ENCODE measurements at places on chromosomes 7 and 10.

DNA sequence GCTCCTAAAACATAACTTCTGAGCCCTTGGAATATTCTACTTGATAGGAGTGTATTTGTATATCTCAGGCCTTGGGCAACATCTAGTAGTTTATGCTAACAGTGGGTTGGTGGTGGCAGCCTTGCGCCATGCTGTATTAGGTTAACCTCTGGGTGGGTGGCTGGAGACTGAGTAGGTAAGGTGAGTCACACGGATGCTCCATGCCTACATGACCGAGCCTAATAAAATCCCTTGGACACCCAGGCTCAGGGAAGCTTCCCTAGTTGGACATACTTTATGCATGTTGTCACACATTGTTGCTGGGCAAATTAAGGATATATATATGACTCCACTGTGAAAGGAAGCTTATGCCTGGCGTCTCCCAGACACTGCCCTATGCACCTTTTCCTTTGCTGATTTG lies 6.0 kb upstream of the DAGLB start:
- DNase-seq, result no peak

GRCh38 chr7:72925546-72926120 lies 738 bp downstream of the POM121 start:
- no peak for DNase-seq

- no peak for DNase-seq
Measured at GRCh38 chr7:55048221-55048859, 29.5 kb downstream of the EGFR start.

GRCh38 chr10:11003679-11004078 lies 14.0 kb upstream of the CELF2 start:
- no peak for DNase-seq

All from inflammatory macrophage treated with lipopolysaccharide for 4 hours (primary cell).